ENCODE measurements at places on chromosomes 6 and 20.

GRCh38 chr6:24004659-24005058, 121.4 kb upstream of the NRSN1 start:
- no peak for DNase-seq

DNA sequence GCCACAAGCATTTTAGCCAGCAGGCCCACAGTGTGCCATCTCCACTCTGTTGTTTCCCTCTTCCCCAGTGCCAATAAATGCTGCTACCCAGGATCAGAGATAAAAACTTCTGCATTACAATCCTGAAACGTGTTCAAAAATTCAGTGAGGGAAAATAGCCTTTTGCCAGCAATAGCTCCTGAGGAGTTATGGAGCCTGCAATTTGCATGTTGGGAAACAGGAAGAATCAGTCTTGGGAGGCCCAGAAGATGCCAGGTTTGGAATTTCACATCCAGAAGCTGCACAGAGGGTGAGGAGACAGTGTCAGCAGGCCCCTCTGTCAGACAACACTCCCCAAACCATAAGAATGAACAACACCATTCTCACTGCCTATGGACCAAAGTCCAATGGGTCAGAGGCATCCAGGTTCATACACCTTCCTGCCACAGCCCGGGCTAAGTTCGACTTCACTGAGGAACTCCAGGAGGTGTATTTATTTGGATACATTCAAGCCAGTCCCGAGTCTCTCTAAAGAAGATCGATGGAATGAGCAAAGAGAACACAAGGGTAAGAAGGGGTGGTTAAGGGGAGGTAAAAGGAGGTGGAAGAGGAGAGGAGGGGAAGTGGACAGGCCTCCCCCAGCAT, 20.8 kb downstream of the RRBP1 start:
- no peak for DNase-seq

- no peak for DNase-seq
These were observed 454.2 kb downstream of the PTPRT start for GRCh38 chr20:42735539-42735938.

GRCh38 chr20:63175038-63175895, 40.7 kb downstream of the YTHDF1 start:
- DNase-seq: no peak

GRCh38 chr6:22095836-22096235, 201.0 kb downstream of the PRL start:
- DNase-seq: no peak

- no peak for DNase-seq
These were observed 17.6 kb downstream of the PCMTD2 start for GRCh38 chr20:64273109-64273508.

DNA sequence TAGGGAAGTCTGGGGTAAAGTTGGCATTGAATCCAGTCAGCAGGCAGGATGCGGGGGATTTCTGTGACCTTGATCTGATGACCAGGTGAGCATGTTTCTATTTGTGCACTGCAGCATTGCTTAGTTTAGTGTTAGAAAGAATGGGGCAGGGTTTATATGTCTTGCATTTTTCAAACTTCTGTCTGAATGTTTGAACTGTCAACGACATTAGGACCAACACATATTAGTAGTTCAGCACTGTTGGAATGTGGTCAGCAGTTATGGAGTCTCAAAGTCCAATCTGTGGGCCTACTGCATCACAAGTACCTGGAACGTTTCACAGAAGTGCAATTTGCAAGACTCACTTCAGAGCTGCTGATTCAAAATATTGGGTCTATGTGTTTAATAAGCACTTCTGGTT, 276.6 kb upstream of the BMP2 start:
- DNase-seq: no peak

GRCh38 chr6:111185954-111186353, 98.7 kb downstream of the SLC16A10 start:
- no peak for DNase-seq

- no peak for DNase-seq
These were observed 260.6 kb downstream of the PRL start for GRCh38 chr6:22036275-22036674.

- no peak for DNase-seq
These were observed 30.4 kb downstream of the FYN start for GRCh38 chr6:111842891-111843290.

DNA sequence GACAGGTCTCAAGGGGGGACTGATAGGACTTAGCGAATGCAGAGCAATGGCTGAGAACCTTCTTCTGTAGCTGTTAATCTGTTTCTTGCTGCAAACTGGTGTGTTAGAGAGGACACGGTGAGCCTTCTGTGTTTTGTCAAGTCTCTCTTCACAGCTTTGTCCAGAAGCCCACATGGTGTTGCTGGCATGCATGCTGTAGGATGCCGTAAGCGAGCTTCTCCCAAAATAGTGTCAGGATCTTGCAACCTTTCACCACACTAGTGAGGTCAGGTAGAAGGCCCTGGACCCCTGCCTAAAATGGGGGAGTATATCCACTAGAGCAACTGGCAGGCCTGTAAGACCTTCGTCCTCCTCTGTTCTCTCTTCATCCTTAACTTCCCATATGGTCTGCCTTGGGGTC, 51.9 kb upstream of the GLP1R start:
- no peak for DNase-seq

DNA sequence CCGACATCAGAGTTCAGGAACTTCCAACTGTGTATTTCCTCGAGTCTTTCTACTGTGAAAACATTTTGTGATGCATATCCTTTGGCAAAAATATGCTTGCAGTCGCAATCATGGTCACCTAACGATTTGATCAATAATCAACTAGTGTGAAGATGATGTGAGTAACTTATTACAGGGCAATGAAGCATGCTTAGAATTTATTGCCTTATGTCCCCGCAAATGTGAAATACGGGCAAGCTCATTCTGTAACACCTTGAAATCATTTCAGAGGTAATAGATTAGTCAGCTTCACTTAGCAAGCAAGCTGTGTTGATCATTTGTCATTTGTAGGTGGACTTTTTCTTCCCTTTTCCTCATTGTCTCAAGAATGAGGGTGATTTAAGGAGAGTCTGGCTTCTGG, 67.9 kb upstream of the DOK5 start:
- no peak for DNase-seq

DNA sequence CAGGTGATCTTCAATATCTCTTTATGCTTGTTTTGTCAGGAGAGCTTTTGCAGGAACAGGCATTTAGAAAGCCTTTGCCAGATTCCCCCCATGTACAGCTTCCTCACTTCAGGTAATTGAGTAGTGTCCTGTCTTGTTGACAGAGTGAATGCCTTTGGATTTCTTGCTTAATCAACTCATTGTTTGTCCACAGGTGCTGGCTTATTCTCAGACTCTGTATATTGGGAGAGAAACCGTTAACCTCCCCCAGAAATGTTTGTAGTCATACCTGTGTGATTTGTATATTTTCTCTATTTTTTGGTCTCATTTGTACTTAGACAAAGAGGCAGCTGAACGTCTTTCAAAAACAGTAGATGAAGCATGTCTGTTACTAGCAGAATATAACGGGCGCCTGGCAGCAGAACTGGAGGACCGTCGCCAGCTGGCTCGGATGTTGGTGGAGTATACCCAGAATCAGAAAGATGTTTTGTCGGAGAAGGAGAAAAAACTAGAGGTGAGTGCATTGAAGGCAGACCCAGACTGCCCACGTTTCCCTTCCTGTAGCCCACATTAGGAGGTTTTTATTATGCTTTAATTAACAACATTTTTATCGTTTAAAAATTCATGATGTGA, 32.3 kb downstream of the RPRD1B start:
- no peak for DNase-seq

- peak; percentile 45 for DNase-seq
These were observed 418.3 kb upstream of the POU3F2 start for GRCh38 chr6:98416027-98416426.

- no peak for DNase-seq
These were observed 12.0 kb downstream of the TOMM6 start for GRCh38 chr6:41799559-41799911.

DNA sequence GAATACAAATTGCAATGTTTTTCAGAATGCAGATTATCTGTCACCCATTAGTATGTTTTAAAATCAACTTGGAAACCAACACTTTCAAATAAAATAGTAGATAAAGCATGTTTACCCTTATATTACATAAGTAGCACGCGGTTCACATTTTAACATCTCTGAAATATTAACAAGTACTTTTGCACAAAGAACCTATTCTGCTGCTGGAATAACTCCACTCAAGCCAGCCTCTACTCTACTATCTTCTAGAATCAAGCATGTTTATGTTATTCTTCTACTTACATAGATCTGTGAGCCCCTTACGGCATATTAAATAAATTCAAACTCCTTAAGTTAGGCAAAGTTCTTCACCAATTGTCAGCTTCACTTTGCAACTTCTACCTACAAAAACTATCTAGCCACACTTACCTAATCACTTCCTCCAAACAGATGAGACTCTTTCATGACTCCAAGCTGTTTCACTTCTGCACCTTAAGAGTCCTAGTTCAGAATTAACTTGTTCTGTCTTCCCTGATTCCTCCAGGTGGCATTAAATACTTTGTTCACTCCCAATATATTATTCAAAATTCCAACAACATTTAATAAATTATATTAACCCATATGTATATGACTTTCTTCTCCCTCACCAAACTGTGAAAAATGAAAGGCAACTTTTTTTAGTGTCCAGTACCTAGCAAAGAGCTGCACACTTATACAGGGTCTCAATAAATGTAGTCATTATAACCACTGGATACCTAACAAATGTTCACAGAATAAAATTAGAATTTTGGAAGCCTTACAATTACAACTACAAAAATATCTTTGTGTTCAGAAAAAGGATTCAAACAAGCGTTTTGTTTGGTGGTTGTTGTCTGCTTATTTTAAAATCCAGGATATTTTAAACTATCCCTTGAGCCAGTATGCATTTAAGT, 12.1 kb downstream of the CEP85L start:
- DNase-seq: no peak

- no peak for DNase-seq
These were observed 378.0 kb downstream of the CD109 start for GRCh38 chr6:74073999-74074398.

DNA sequence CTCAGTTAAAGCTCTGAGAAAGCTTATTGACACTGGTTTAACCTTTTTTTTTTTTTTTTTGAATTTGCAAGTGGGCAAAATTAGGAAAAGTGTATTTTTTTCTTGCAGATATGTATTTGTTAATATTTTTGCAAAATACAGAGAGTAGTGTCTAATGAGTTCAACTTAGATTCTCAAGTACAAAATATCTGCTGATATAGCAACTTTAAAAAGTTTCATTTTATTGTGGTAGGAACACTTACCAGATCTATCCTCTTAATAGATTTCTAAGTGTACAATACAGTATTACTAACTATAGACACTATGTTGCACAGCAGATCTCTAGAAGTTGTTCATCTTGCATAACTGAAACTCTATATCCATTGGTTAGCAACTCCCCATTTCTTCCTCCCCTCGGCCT, 30.9 kb upstream of the HDDC2 start:
- no peak for DNase-seq

DNA sequence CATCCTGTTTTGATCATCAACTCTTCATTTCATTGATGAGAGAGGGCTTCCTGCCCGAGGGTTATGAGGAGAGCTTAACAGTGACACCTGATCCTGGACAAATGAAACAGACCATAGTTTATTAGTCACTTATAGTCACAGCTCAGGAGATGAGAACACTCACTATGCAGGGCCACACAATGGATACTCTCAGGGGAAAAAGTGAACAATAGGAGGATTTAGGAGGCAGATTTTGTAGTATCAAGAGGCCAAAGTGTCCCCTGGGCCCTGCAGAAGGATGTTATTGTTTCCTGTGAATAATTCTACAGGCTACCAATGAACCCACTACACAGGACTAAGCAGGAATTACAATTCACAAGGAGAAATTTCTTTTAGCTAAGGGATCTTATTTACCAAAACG, 772.8 kb upstream of the MAN1A1 start:
- peak; percentile 64 for DNase-seq

GRCh38 chr6:155936551-155936950, 480.9 kb upstream of the NOX3 start:
- no peak for DNase-seq

- peak; percentile 57 for DNase-seq
These were observed 592 bp upstream of the CDYL start for GRCh38 chr6:4775494-4776130.

DNA sequence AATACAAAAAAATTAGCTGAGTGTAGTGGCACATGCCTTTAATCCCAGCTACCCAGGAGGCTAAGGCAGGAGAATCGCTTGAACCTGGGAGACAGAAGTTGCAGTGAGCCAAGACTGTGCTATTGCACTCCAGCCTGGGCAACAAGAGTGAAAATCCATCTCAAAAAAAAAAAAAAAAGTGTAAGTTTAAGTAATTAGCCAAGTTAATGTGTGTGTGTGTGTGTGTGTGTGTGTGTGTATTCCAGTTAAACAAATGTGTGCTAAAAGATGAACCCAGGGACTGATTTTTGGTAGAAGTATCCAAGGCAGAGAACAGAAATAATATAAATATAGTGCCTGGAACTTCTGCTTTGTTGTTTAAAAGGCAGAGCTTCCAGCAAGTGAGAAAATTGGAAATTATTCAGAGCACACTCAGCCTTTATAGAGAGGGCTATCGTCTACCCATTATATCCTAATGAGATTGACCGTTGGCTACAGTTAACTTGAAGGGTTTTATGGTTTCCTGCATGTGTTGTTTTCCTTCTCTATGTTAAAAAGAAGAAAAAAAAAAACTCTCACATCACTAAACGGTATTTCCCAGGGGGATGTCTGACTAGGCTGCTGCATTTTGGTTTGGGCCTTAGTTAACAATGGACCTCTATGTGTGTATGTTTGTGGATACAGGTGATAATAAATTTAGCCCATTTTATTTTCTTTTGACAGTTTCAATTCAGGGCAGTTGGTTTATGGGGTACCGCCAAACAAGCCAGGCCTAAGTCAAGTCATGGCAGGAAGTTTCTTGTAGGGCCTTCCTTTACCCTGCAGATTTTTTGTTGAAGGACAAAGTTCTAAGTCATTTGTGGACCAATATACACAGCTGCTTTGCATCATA, 9.8 kb downstream of the SOX4 start:
- DNase-seq: no peak

DNA sequence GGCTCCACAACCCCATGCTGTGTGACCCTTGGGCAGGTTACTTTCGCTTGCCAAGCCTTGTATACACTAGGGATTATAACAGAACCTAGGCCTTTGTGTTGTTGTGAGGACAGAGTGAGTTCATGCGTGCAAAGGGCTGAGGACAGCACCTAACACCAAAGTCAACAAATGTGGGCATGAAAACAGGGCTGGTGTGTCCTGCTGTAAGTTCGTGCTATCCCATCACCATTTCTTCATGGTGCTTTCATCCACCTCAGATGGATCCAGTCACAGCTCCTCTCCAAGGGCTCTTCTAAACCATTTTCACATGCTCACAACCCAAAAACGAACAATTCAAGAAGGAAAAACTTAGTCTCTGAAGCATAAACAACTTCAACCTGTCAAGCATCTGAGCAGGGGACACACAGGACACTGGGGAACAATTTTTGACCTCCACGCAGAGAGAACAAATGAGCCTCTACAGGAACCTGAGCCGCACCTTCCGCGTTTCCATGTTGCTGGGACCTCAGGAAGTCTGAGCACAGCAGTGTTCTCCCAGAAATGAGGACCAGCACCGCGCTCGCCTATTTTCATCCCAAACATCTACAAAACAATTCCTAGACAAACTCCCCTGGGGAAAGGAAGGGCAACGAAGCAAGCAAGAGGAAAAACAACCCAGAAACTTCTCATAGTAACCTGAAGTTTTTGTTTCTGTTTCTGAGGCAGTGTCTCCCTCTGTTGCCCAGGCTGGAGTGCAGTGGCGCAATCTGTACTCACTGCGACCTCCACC, 3.1 kb downstream of the LRP11 start:
- peak; percentile 18 for DNase-seq

GRCh38 chr6:161274898-161275297, 1.0 kb upstream of the AGPAT4 start:
- no peak for DNase-seq

GRCh38 chr6:6803180-6803977, 214.9 kb downstream of the LY86 start:
- DNase-seq: peak; percentile 11

- DNase-seq: no peak
These were observed 106.2 kb downstream of the LCA5 start for GRCh38 chr6:79430913-79431536.

All from NCI-H510A treated with DMSO at 0.1 percent for 48 hours (cell line).